Activated T-helper 2 cell treated with anti-CD3 and anti-CD28 coated beads, Interferon-gamma antibody, Interleukin-2, Interleukin-4, amounts not matched to agents 10 μg/mL and 5 μg/mL and 100 μg/mL, durations not matched to agents 14 hours and 24 hours and 36 hours (primary cell): ENCODE measurements at places on chromosomes 11 and 22. TPM values are rescaled to one million over a fixed set of nuclear protein-coding genes. Genes with fewer than 3 reads are reported as not detected.

- no peaks in the 10 kb centered on the region for H3K36me3 ChIP-seq
- peaks cover 25% of the 10 kb centered on the region for H3K4me1 ChIP-seq
Measured at GRCh38 chr11:85815186-85815931, 4.4 kb upstream of the SYTL2 start.

The FOLR1 gene
- not detected in 2 replicates for total RNA-seq

The GGTLC2 gene
- not detected in 2 replicates for total RNA-seq

- H3K4me3 ChIP-seq: no peak overlapping the region
- no peaks in the 10 kb centered on the region for H3K36me3 ChIP-seq
- H3K27ac ChIP-seq: no peak overlapping the region
Measured at GRCh38 chr11:100294748-100295147, 392.3 kb upstream of the ARHGAP42 start.

- no peaks in the 10 kb centered on the region for H3K36me3 ChIP-seq
- no peak overlapping the region for H3K4me3 ChIP-seq
- H3K4me1 ChIP-seq: no peaks in the 10 kb centered on the region
Measured at GRCh38 chr11:35380603-35381002, 38.8 kb downstream of the SLC1A2 start.

- H3K4me1 ChIP-seq: no peaks in the 10 kb centered on the region
- H3K27ac ChIP-seq: no peak overlapping the region
- DNase-seq: no peak
- H3K27me3 ChIP-seq: peaks cover 21% of the 10 kb centered on the region
- peaks cover 27% of the 10 kb centered on the region for H3K36me3 ChIP-seq
Measured at GRCh38 chr11:122869622-122870021, 12.9 kb upstream of the JHY start.

The OR52E8 gene
- total RNA-seq: not detected in 2 replicates

DNA sequence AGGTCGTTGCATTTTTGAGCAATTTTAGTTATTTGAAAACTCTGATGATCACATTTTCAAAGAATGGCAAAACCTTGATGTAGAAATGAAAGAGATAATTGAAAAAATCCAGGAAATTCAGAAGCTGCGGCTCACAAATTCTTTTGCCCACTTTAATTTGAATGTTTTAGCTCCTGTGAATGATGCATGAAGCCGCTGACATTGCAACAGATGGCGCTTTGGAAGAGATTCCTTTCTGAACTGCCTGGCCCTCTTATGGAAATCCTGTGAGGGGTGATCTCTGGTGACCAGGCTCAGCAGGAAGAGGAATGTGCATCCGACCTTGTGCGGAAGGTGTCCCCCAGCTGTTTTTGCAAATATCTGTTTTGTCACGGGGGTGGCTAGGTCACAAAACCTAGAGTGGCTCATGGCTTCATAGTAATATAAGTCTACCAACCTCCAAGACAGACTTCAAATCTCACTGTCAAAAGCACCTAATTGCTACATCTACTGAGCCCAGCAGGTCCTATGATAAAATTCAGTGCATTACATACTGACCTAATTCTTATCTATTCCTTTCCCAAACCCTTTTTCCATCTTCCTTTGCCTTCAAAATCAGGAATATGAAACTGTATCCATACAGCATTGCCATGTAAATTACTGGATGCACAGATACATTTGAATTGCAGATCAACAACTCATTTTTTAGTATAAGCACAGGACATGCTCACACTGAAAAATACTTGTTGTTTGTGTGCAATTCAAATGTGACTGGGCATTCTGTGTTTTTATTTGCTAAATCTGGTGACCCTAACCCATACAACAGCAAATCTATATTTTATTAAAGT lies 412.7 kb downstream of the ETS1 start:
- no peaks in the 10 kb centered on the region for H3K27me3 ChIP-seq
- peaks cover 3% of the 10 kb centered on the region for H3K36me3 ChIP-seq
- no peak overlapping the region for H3K4me3 ChIP-seq
- DNase-seq: no peak

- H3K27ac ChIP-seq: peak overlapping the region; percentile 62
- no peak for DNase-seq
- peaks cover 11% of the 10 kb centered on the region for H3K36me3 ChIP-seq
- no peaks in the 10 kb centered on the region for H3K27me3 ChIP-seq
Measured at GRCh38 chr11:126284829-126285228, 1.9 kb downstream of the TIRAP start.

DNA sequence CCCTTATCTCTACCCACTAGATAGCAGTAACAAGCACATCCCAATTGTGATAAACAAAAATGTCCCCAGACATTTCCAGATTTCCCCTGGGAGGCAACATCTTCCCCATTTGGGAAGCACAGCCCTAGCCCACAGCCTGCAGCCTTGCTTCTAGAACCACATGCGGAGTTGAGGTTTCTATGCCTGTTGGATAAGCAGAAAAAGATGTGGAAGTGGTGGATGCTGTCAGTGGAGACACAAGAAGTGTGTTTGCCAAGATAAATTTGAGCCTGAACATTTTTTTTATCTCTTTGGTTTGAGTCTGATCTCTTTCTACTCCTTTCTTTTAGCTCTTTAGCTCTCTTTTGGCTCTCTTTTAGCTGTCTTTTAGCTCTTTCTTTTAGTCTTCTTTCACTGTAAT lies 884.5 kb downstream of the NTM start:
- H3K27me3 ChIP-seq: no peaks in the 10 kb centered on the region
- no peak for DNase-seq
- H3K4me3 ChIP-seq: no peak overlapping the region

- no peaks in the 10 kb centered on the region for H3K27me3 ChIP-seq
- peaks cover 44% of the 10 kb centered on the region for H3K36me3 ChIP-seq
- DNase-seq: no peak
- peak overlapping the region; percentile 26 for H3K27ac ChIP-seq
- no peak overlapping the region for H3K4me3 ChIP-seq
Measured at GRCh38 chr22:38984224-38984623, 2.1 kb downstream of the APOBEC3B start.
